ENCODE measurements at places on chromosomes 7 and 10. TPM values are rescaled to one million over a fixed set of nuclear protein-coding genes. Genes with fewer than 3 reads are reported as not detected.

The RNF32 gene
- 1.6 TPM for total RNA-seq

The CYP3A7 gene
- not detected for total RNA-seq

The ASB10 gene
- not detected for total RNA-seq

The SMARCD3 gene
- 9.7 TPM for total RNA-seq

The LIPN gene
- not detected for total RNA-seq

The CLDN4 gene
- total RNA-seq = 5.8 TPM

The LRGUK gene
- 0.60 TPM for total RNA-seq

The TSPAN13 gene
- 17.6 TPM for total RNA-seq

The ADCY1 gene
- total RNA-seq = 2.4 TPM

The KLHL7 gene
- 22.0 TPM for total RNA-seq

The RHOBTB1 gene
- 11.0 TPM for total RNA-seq

The TRIM74 gene
- 0.30 TPM for total RNA-seq

The NXPH1 gene
- not detected for total RNA-seq

The RET gene
- total RNA-seq = 0.83 TPM

The IL6 gene
- total RNA-seq = 1.0 TPM

The CAPZA2 gene
- 178 TPM for total RNA-seq

The ANKRD7 gene
- 0.41 TPM for total RNA-seq

The AKR1D1 gene
- total RNA-seq = 0.18 TPM

The CASTOR2 gene
- total RNA-seq = 4.6 TPM

The SH2B2 gene
- 3.6 TPM for total RNA-seq

The MET gene
- total RNA-seq = 81.1 TPM

The H2BK1 gene
- total RNA-seq = not detected

The SNX13 gene
- 15.1 TPM for total RNA-seq

The HTR7 gene
- not detected for total RNA-seq

The AFAP1L2 gene
- 29.4 TPM for total RNA-seq

The HOXA4 gene
- total RNA-seq = 1.2 TPM

The PARD3 gene
- 64.0 TPM for total RNA-seq

The LZTS2 gene
- 46.6 TPM for total RNA-seq

The PNLIPRP2 gene
- total RNA-seq = not detected

The LRRC17 gene
- not detected for total RNA-seq

The FAM25A gene
- total RNA-seq = not detected

The OR2A25 gene
- not detected for total RNA-seq

The IQCE gene
- 12.8 TPM for total RNA-seq

The NUDCD3 gene
- 48.7 TPM for total RNA-seq

The OR2A42 gene
- total RNA-seq = not detected

The DLX5 gene
- total RNA-seq = not detected

The MSRB2 gene
- total RNA-seq = 15.9 TPM

The MCM10 gene
- total RNA-seq = 21.3 TPM

The ACTR3C gene
- total RNA-seq = 0.36 TPM

The NUTM2A gene
- total RNA-seq = not detected

The VWDE gene
- total RNA-seq = 0.76 TPM

The FAM131B gene
- total RNA-seq = 0.65 TPM

The FOXI2 gene
- total RNA-seq = not detected

The NRCAM gene
- 105 TPM for total RNA-seq

The LIPK gene
- total RNA-seq = not detected

The C7orf57 gene
- 0.18 TPM for total RNA-seq

The MYH16 gene
- total RNA-seq = 0.32 TPM

The BTRC gene
- total RNA-seq = 10.6 TPM

The LRIT1 gene
- total RNA-seq = not detected
